ENCODE measurements at places on chromosomes 7 and 10.

DNA sequence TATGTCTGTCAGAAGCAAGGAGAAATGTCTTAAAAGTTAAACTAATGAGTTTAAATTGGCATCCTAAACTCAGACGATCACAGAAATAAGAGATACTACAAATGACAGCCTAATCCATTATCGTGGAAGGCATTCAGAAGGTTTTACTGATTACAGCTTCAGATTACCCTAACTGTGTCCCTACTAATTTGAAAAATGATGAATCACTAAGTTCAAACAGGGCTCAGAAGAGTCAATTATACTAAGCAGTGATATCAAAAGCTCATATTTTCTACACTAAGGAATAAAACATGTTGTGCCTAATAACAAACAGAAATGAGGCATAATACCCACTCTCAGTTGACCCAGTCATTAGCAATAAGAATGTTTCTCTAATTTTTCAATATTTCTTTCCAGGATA is 152.0 kb upstream of the NRBF2 start:
- DNase-seq, result no peak

DNA sequence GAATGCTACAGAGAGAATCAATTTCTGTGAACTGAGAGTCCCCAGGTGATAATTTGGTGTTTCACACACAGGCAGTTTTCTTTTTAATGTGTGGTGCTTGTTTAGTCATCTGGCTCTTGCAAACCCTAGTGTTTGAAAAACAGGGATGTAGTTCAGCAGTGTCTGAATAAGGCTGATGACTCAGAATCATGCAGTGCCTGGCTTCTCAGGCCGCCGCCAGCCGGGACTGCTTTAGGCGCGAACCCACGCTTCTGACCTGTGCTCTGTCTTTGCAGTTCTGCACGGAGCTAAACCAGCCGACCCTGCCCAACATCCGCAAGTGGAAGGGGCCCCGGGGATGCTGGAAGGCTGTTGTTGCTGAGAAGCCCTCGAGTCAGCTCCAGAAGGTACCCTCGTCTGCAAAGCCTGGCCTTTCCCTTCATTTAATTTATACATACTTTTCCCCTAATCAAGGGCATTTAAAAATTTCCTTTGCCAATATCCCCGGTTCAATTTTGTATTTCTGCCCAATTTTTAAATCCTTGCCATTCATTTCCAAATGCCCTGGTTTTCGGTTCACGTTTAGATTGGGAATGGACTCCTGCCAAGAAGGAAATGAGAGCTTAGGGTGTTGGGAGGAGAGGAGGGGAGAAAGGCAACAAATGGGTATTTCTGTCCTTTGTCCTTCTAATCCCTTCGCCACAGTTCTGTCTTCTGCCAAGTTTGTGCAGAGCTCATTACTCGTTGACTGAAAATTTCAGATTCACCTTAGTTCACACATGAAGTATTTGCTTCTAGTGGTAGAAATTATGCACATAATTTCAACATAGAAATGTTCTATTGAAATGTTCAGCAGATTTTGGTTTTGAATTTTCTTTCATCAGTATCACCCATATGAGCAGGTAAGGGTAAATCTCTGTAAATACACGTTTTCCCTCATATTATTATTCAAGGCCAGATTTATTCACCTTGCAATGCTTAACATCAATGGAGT is 108.5 kb upstream of the ANLN start:
- peak; percentile 66 for DNase-seq

DNA sequence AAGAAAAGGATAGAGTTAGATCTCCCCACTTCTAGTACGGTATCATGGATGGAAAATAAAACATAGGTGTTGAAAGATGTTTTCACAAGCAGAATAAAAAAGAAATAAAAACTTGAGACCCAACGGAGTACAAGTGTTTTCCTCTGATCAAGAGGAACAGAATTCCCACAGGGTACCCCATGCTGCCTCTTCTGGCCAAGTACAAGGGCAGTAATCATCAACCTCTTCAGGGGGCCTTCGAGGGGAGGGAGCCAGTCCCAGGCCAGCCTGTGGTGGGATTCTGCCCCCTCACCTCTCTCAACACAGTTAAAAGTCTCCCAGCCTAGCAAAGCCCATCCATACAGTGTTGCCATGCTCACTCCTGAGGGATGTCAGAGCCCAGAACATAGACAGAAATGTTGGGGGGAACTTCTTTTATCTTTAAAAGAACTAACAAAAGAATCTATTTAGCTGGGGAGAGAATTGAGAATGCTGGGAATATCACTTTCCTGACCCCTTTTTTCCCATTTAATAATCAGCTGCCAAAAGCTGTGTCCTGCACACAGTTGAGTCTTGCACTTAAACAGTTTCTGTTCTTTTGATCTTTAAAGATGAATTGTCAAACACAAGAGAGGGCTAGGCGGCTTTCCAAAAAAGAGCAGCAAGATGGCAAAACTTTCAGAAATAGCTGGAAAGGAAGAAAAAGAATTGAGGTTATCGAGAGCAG is 101.7 kb downstream of the PTN start:
- DNase-seq, result no peak

GRCh38 chr10:117164592-117165537 is 26.8 kb upstream of the VAX1 start:
- no peak for DNase-seq

- no peak for DNase-seq
Measured at GRCh38 chr10:108673741-108674140, 1249.6 kb downstream of the XPNPEP1 start.

DNA sequence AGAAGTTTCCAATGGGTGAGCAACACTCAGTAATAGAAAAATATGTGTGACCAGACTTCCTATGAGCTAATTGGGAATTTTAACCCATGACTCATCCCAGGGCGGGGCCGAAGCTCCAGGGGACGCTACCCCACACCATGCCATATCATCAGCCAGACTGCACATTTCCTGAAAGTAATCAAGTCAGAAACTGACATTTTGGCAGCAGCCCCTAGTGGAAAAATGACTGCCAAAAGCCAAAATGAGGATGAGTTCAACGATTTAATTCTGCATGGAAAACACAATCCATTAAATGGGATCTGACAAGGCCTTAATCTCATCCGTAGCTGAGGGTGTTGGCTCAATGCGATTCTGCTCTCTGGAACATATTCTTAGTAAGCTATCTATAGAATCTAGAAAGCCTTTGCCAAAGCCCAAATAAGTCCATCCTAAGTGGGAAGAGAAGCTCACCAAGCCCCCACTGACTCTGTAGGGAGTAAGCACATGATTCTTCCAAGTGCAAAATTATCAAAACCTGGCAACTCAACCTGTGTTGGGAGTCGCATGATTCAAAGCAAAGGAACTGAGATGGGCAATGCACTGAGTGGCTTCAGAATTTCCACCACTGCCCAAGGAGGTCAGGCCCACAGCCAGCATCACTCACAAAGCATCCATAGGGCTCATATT is 93.1 kb upstream of the PDE1C start:
- DNase-seq, result peak; percentile 82

- DNase-seq, result no peak
Measured at GRCh38 chr10:78714225-78714624, 354.5 kb upstream of the ZMIZ1 start.

DNA sequence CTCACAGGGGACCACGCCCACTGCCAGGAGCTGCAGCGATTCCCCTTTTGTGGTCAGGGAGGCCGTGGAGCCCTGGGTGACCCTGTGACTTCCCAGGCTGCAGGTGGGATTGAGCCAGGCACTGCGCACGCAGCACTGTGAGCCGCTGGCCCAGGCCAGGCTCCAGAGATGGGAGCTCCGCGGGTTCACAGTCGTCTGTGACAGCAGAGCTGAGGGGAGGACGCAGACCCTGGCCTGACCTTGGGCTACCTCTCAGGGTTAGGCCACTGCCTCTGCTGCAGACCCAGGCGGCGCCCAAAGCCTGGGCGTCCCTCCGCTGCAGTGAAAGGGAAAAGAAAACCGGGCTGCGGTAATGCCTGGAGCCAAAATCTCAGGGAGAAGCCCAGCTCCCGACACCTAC is 107.5 kb upstream of the GPR26 start:
- no peak for DNase-seq

DNA sequence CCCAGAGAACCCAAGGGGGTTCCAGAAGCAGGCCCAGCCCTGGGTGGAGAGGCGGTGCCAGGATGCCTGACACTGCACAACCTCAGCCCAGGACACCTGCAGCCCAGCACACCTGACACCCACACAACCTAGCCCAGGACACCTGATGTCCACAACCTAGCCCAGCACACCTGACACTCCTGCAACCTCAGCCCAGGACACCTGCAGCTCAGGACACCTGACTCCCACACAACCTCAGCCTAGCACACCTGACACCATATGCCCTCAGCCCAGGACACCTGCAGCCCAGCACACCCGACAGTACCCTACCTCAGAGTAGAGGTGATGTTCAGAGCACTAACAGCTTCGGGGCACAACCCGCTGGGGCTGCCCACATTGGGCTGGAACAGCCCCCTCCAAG is 87.3 kb downstream of the PAXIP1 start:
- DNase-seq, result no peak

- DNase-seq, result no peak
Measured at GRCh38 chr7:35241436-35241835, 12.5 kb downstream of the TBX20 start.

DNA sequence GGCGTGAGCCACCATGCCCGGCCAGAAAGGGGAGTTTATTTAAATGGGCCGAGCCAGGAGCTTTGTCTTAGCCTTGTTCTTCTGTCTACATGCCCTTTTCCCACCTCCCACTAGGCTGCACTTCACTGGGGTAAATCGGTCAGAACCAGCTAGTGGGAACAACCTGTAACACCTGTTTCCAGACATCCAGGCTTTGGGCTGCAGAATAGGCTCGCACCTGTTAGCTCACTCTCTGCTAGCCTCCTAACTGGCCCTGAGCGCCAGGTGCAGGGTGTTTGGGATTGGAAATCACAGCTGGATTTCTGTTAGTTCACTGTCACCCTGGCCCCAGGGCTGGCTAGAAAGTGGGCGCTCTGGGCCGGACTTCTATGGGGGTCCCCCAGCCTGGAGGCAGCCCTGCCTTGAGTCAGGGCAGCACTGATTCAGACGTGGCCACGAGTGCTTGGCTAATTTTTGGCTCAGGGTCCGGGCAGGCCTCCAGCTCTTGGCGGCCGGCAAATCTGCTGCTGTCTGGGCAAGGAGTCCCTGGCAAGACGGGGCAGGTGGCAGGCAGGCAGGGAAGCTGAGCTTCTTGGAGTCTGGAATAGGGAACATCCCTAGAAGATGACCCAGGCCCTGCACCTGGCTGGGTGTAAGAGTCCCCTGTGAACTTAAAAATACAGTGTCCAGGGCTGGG is 48.6 kb downstream of the GTF2IRD1 start:
- no peak for DNase-seq

- DNase-seq, result no peak
Measured at GRCh38 chr10:88107296-88108097, 244.1 kb downstream of the PTEN start.

- DNase-seq, result no peak
Measured at GRCh38 chr7:154591544-154591943, 411.4 kb downstream of the PAXIP1 start.
